ENCODE measurements at places on chromosomes 13 and 19.

GRCh38 chr13:74036373-74036772 lies 97.8 kb downstream of the KLF12 start:
- DNase-seq = no peak

- DNase-seq = no peak
Measured at GRCh38 chr19:50210425-50210824, 7.0 kb downstream of the MYH14 start.

DNA sequence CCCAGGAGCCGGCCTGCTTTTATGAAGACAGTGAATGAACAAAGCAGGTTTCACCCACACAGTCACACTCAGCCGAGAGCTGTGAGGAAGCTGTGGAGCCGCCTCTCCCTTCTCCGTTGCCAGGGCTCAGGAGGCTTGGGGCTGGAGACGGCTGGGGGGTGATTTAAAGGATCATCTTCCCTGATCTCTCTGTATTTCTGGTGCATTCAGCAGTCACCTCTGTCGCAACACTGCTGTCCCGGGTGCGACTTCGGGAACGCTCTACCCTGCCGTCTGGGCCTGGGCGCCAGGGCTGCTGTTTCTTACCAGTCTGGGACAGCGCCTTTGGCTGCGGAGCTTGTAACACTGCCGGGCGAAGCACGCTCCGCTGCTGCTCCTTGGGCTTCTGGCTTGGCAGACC lies 18.1 kb downstream of the CAPS start:
- DNase-seq = no peak

- no peak for DNase-seq
Measured at GRCh38 chr13:50650592-50651504, 192.6 kb downstream of the DLEU7 start.

DNA sequence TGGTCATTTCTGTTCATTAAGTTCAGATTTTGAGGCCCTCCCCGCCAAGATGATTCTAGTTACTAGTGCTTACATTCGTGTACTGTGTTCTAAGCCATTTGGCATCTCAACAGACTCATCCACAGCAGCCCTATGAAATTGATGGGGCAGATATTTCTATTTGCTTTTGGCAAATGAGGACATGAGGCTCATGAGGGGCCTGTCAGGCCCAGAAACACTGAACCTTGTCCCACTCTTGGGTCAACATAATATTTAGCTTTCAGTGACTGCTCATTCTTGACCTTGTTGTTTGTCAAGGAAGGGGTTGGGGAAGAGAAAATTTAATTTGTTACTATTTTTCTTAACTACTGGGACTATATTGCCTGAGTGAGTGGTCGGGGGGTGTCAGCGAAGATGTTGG lies 92.3 kb upstream of the RNF113B start:
- no peak for DNase-seq

GRCh38 chr13:97496511-97496910 lies 62.5 kb downstream of the RAP2A start:
- no peak for DNase-seq

- no peak for DNase-seq
Measured at GRCh38 chr19:41303954-41304353, 6.0 kb upstream of the CCDC97 start.

- DNase-seq = no peak
Measured at GRCh38 chr19:7450243-7451223, 38.3 kb downstream of the PEX11G start.

DNA sequence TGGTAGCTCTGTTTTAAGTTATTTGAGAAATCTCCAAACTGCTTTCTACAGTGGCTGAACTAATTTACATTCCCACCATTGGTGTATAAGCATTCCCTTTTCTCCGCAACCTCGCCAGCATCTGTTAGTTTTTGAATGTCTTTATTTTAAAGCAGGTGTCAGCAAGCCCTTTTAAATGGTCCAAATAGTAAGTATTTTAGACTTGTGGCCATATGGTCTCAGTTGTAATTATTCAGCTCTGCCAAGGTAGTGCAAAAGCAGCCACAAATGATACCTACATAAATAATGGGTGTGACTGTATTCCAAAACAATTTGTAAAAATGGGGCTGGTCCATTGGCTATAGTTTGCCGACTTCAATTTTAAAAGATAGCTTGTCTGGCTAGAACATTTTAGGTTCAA lies 58.7 kb upstream of the TMTC4 start:
- no peak for DNase-seq

GRCh38 chr19:49848938-49849337 lies 2.0 kb upstream of the PTOV1 start:
- DNase-seq = no peak

- DNase-seq = no peak
Measured at GRCh38 chr19:10500247-10500592, 2.9 kb downstream of the KEAP1 start.

GRCh38 chr13:23381866-23382265 lies 51.6 kb downstream of the SACS start:
- no peak for DNase-seq

DNA sequence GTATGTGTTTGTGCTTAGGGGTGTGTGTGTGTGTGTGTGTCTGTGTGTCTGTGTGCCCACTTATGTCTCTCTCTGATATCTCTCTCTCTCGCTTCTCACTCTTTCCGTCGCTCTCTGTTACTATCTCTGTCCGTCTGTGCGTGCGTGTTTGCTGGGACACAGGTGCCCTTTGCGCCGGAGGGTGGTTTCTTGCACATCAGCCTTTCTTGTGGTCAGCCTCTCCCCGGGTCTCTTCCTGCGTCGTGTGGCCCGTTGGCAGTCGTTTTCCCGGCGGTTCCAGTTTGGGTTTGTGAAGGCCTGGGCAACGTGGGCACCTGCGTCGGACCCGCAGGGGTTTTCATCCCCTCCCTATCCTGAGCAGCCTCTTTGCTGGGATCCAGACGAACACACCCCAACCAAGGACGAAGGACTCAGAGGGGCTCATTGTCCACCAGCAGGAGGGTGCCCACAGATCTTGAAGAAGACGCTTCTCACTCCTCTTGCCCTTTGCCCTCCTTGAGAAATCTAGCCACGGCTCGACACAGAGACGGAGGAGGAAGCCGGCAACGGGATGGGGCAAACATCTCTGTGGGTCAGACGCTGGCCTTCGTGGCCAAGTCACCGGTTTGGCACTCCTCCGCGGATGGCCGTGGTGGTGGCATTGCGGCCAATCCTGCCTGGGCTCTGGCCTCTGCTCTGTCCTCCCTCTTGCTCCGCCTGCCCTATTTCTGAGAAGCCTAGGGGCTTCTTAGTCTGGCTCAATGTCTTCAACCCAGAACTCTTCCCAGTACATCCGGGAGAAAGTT lies 52.3 kb downstream of the ZNF146 start:
- no peak for DNase-seq

DNA sequence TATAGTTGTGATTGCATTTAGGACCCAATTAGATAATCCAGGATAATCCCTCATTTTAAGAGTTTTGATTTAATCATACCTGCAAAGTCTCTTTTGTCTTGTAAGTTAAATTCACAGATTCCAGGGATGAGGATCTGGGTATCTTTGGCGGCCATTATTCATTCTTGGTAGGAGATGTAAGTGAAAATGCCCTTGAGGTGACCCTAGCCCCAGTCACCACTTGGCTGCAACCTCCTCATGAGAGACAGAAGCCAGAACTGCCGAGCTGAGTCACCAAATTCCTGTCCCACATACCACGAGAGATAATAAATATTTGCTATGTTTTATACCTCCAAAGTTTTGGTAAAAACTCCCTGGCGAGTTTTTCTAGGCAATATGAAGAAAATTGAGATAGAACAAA lies 389.4 kb downstream of the RFC3 start:
- DNase-seq = no peak

DNA sequence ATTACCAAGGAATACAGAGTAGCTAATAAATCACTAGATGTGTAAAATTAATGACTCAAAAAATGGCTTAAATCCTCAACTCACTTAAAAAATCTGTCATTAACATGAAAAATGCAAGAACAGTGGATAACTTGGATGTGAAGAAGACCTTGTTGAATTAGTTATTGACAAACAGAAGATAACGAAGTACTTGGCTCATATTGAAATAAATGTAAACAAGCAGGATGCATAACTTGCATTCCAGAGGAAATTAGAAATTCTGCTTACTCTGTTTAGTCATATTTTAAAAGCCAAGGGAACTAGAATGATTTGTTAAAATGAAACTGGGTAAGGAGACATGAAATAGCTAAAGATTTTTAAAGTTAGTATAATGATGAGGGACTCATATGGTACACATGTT lies 1812.2 kb downstream of the PCDH9 start:
- DNase-seq = no peak

DNA sequence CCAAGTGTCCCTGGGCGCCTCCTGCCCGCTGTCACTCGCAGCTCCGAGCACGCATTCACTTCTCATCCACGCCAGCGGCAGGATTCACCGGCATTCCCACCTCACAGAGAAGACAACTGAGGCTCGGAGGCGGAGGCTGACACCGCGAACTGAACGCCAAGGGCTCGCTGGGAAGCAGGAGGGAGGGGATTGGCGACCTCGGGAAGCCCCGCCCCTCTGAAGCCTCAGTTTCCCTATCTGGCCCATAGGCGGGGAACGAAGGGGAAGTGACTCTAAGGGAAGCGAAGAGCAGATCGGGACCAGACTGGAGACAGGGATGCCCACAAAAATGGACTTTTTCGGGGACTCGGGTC lies 256 bp downstream of the MICOS13 start:
- DNase-seq = peak; percentile 58

DNA sequence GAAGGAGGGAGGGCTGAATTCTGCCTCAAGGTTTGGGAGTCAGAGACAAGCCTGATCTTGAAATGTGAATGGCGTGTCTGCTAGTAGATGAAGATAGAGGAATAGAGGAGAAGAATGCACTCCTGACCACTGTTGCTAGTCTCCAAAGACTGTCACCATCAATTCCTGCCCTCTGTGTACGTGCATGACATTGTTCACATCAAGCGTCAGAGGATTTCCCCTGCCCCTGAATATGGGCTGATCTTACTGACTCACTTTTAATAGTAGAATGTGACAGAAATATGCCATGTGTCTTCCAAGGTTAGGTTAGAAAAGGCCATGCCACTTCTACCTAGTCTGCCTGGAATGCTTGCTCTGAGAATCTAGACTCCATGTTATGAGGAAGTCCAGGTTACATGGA lies 538.6 kb downstream of the DIAPH3 start:
- DNase-seq = no peak

GRCh38 chr13:45690636-45691035 lies 11.5 kb upstream of the CBY2 start:
- DNase-seq = no peak

DNA sequence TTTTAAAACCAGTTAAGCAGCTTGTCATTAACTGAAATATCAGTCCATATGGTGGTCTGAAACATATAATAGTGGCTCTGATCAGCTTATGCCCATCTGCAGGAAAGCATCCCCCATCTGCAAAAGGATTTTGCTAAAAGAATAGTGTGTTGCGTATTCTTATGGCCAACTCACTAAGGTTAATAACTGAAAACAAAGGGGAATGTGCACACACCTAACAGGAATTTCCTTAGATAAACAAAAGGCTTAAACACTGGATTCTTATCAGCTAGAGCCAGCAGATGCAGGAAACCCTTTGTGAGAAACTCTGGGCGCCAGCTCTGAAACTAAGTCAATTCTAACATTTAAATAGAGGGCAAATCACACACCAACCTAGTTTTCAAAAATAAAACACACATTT lies 22.1 kb downstream of the VPS36 start:
- no peak for DNase-seq

DNA sequence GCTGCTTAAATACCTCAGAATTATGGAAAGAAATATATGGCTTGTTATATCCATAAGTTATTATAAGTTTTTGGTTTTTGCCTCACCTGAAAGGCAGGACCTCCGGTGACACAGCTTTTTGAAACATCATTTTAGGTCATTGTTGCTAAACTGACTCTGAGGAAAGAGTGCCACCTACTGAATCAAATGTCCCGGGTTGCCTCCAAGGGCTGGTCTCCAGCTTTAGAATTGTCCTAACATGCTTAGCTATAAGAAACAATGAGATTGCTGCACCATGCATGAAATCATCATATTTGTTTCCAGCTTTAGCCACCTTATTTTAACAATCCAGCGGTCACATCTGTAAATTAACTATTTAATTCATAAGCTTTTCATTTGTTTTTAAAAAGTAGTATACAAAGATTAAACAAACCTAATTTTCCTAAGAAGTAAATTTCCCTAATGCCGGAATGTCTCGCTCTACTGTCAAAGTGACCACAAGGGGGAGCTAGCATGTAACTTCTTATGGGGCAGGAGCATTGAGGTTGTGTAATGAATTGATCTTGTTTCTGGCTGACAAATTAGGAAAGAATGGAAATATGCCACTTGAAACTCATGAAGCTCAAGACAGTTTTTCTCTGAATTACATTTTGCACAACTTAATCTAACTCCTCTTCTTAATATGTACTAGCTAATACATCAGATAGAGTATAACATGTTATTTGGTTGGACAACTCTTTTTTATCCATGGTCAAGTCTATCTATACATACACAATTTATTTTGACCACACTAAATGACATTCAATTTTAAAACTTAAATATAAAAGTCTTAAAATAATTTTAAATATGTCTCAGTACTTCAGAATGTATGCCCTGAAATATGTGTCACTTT lies 6.7 kb upstream of the PCDH17 start:
- DNase-seq = no peak

DNA sequence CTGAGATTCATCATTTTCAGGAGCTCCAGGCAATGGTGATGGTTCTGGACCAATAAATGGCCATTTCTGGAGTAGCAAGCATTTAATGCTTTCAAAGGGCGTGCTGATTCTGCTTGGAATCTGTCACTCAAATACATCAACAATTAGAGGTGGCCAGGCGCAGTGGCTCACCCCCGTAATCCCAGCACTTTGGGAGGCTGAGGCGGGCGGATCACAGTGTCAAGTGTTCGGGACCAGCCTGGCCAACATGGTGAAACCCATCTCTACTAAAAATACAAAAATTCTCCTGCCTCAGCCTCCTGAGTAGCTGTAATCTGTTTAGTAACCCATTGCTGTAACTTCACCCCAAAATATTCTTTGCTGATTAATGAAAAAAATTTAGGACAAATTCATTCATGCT lies 1574.2 kb downstream of the EFNB2 start:
- no peak for DNase-seq

DNA sequence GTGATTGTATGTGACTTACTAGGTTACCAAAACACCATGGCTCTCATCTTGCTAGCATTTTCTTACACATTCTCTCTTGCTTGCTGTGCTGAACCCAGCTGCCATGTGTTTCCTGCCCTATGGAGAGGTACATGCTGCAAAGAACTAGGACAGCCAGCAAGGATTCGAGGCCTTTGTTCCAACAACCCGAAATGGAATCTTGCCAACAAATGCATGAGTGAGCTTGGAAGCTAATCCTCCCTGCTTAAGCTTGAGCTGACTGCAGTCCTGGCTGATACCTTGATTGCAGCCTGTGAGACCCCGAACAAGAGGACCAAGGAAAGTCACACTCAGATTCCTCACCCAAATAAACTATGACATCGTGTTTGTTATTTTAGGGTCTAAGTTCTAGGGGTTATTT lies 651.2 kb downstream of the SLITRK6 start:
- no peak for DNase-seq

GRCh38 chr13:113597391-113598080 lies 13.0 kb downstream of the TFDP1 start:
- DNase-seq = no peak

GRCh38 chr19:49997709-49998108 lies 27.5 kb downstream of the VRK3 start:
- no peak for DNase-seq

Measured in hypothalamus (tissue), 51 donors.